ENCODE measurements at places on chromosomes 11 and 22. TPM values are rescaled to one million over a fixed set of nuclear protein-coding genes. Genes with fewer than 3 reads are reported as not detected.

DNA sequence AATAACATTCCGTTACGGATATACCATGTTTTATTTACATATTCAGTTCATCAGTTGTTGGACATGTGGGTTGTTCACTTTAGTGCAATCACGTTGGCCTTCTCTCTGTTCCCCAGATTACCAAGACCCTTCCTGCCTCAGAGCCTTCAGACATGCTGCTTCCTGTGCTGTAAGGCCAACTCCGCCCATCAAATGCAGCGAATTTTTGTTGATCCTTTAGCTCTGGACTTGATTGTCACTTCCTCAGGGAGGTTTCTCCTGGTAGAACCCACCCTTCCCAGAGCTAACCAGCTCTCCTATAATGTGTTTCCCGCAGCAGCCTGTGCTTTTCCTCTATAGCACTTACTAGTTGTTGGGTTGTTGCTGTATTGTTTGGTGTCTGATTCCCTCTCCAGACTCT lies 39.4 kb downstream of the SWAP70 start:
- DNase-seq = no peak

GRCh38 chr11:1040428-1041148 lies 4.1 kb upstream of the MUC6 start:
- DNase-seq = no peak

DNA sequence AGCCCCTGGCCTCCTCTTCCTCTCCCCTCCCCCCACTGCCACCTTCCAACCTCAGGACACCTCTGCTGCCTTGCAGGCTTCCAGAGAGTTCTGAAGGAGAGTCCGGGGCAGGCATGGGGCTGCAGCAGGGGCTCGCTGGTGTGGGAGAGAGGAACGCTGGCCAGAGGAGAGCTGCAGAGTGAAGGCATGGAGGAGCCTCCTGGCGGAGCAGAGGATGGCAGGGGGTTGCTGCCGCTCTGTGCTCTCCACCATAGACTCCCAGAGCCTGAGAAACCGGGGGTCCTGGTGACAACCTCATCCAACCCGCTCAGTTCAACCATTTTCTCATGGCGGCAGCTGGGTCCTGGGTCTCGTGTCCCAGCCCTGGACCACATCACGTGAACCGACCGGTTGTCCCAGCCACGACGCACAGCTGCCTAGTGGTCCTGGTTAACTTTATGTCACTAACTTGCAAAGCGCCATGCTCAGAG lies 17.5 kb downstream of the MRGPRG start:
- DNase-seq = peak; percentile 60

GRCh38 chr11:41779401-41779960 lies 320.0 kb upstream of the LRRC4C start:
- no peak for DNase-seq

DNA sequence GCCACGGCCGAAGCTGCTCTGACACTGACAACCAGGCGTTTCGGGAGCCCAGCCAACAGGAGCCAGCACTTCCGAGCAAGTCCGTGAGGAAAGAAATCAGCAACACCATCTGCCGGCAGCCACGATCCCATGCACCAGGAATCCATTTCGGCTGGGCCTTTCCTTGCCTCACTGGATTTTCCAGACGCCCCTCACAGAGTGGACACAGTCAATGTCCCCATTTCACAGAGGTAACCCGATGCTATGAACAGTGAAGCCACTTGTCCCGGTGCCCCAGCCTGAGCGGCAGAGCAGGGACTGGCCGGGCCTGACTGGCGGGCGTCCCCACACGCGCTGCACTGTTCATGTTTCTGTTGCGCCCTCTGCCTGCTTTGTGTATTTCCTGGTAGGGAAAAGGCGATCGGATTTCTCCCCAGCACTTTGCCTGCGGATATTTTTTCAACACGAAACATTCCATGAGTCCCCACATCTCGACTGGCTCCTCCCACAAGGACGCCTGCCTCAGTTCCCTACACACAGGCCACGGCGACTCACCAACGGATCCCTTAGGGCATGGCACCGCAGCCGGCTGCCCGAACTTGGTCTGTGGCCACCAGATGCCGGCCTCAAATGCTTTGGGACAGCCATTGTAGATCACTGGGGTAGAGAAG lies 55.3 kb downstream of the TRMU start:
- peak; percentile 75 for DNase-seq

DNA sequence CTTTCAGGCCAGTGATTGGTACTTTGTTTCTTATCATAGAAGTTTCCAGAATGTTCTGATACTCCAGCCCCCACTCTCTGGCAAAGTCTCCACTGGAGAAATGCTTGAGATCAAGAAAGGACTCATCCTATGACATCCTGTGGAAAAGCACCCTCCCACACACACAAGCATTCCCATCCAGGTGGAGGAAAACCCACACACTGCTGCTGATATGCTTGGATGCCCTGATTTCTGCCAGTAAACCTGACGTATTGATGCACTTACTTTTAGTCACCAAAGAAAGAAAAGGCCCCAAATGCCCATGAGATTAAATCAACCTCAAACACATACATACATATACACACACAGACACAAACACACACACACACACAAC lies 9.2 kb upstream of the SLC5A12 start:
- no peak for DNase-seq

DNA sequence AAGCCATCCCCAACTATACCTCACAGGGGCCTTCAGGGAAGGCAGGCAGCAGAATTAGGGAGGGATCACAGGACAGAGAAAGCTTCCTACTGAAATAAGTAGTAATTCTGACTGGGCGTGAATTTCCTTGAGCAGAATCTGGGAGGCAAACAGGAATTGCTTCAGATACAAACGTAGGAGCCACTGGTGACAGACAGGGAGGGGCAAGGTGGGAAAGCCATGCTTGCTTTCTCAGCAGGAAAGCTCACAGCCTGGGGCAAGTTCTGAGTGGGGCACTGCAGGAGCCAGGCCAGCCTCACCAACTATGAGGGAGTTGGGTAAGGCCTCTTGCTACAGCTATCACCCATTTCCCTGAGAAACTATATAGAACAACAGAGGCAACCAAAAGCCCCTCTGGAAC lies 43.6 kb downstream of the ARHGAP32 start:
- DNase-seq = no peak

DNA sequence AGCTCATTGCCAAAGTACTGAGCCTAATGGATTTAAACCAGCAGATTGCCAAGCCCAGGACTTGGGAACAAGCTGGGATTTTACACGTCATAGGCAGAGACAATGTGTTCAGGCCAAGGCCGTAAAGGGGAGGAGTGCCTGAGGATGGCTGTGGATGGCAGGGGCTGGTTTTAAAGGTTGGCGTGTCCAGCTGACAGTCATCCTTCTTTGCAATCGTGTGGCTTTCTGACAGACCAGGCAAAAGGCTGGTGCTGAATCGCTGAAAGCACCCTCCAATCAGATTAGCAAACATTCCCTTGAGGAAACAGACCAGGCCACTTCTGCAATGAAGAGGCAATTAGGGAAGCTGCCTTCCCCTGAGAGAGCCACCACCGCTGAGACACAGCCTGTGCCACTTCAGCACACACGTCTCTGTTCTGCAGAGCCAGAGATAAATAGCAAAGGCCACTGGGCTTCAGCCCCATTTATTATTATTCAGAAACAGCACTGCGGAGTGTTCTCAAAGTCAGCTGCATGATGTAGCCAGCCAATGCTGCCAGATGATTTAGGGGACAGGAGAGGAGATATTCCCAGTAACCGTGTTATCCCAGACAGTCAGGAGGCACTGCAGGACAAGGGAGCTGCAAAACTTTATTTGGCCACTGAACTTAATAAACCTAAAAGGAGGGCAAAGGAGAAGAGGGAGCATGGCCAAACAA lies 54.2 kb upstream of the CSNK2A3 start:
- no peak for DNase-seq

Gene CARD16
- not detected for total RNA-seq

Gene FERMT3
- total RNA-seq = 0.80 TPM

Gene CRYBB2
- total RNA-seq = not detected

Gene CD3D
- 1.5 TPM for total RNA-seq

Gene NOX4
- 1.3 TPM for total RNA-seq

Gene BTBD18
- not detected for total RNA-seq
